ENCODE measurements at places on chromosomes 3 and 15.

GRCh38 chr3:140898340-140899180 is 43.1 kb upstream of the SLC25A36 start:
- no peaks in the 10 kb centered on the region for H3K36me3 ChIP-seq
- no peak overlapping the region for H3K4me3 ChIP-seq
- H3K27ac ChIP-seq = no peak overlapping the region
- DNase-seq = no peak
- H3K4me1 ChIP-seq = no peaks in the 10 kb centered on the region

- DNase-seq = no peak
- no peak overlapping the region for H3K27ac ChIP-seq
- peaks cover 28% of the 10 kb centered on the region for H3K36me3 ChIP-seq
- H3K4me3 ChIP-seq = no peak overlapping the region
- peaks cover 17% of the 10 kb centered on the region for H3K4me1 ChIP-seq
These were observed 27.7 kb downstream of the RAB7A start for GRCh38 chr3:128753715-128754114.

GRCh38 chr3:156300371-156300770 is 180.0 kb downstream of the KCNAB1 start:
- no peaks in the 10 kb centered on the region for H3K36me3 ChIP-seq
- DNase-seq = no peak
- H3K4me1 ChIP-seq = peaks cover under 1% of the 10 kb centered on the region
- no peak overlapping the region for H3K4me3 ChIP-seq

DNA sequence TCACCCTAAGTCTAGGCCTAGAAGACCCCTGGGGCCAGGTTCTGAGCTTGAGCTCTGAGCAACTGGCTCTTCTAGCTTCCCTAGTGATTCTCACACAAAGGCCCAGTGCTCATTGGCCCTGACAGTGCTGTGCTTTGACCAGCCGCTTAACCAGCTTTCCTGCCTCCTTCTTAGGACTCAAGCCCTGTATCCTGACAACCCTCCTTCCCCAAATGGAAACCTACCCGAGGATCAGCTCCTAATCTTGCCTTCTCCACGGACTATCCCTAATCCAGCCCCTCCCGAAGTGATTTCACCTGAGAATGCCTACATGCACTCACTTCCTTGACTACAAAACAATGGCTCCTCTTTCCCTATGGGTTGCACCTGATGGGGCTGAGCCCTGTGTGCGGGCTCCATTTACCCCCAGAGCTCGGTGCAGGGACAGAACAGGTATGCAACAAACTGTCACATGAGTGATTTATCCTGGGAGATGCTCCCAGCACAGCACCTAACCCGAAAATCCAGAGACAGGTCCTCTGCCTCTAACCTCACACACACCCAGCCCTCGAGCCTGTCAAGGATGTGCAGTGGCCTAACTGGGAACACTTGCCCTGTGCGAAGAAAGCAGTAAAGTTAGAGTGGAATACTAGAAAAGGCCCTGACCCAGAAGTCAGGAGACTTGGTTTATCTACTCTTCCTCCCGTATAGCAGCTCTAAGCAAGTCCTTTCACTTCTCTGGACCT is 2.3 kb downstream of the MEGF11 start:
- no peak overlapping the region for H3K27ac ChIP-seq
- no peak for DNase-seq
- H3K27me3 ChIP-seq = peaks cover 60% of the 10 kb centered on the region

DNA sequence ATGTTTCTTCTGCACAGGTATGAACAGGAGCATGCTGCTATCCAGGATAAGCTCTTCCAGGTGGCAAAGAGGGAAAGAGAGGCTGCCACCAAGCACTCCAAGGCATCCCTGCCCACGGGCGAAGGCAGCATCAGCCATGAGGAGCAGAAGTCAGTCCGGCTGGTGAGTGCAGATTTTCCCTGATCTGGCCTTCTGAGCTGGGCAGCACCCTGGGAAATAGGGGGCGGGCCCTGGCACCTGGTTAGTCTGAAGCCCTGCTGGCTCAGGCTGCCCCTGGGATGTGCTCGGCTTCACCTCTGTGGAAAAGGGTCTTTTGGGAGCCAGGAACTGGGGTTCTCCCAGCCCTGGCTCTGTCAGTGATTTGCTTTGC is 29.0 kb downstream of the CHCHD6 start:
- DNase-seq = no peak
- H3K4me1 ChIP-seq = no peaks in the 10 kb centered on the region
- H3K4me3 ChIP-seq = no peak overlapping the region
- H3K27ac ChIP-seq = no peak overlapping the region

- no peak overlapping the region for H3K4me3 ChIP-seq
- H3K36me3 ChIP-seq = no peaks in the 10 kb centered on the region
These were observed 23.4 kb downstream of the GTF2E1 start for GRCh38 chr3:120765830-120766493.
